ENCODE measurements at places on chromosomes 2 and 18.
A peak's percentile ranks its signal among the peaks of the same experiment; 100 is the strongest.

- no peak for DNase-seq
These were observed 95.1 kb upstream of the LCLAT1 start for GRCh38 chr2:30351949-30352348.

DNA sequence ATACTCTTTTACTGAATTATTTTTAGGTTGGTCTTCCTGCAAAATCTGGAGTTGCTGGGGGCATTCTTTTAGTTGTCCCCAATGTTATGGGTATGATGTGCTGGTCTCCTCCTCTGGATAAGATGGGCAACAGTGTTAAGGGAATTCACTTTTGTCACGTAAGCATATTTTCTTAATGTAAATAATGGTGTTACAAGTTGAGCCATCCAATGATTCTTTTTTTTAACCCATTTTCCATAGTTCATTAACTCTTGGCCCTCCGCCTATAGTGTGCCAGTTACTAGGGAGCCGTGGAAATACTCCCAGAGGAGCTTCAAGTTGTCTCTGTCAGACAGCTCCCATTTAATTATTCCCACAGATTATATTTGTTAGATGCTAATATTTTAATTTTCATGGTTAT, 49.8 kb downstream of the GLS start:
- DNase-seq, result no peak

DNA sequence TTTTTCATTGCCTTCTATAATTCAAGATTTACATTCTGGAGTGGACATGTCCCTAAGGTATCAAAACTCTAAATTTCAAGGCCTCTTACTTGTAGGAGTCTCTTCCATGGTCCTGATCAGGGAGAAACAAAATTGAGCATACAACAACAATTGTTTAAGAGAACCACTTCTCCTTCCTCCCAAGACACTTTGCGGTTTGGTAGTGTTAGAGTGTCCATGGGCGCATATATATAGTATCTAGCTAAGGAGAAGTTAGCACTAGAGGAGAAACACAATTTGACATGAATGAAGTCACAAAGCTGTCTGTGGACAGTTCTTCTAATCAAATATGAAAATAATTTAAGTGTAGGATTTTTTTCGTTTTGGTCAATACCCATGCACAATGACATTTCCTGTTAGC, 349.1 kb upstream of the MAP2 start:
- no peak for DNase-seq

GRCh38 chr2:28399289-28399688, 6.6 kb downstream of the FOSL2 start:
- no peak for DNase-seq

DNA sequence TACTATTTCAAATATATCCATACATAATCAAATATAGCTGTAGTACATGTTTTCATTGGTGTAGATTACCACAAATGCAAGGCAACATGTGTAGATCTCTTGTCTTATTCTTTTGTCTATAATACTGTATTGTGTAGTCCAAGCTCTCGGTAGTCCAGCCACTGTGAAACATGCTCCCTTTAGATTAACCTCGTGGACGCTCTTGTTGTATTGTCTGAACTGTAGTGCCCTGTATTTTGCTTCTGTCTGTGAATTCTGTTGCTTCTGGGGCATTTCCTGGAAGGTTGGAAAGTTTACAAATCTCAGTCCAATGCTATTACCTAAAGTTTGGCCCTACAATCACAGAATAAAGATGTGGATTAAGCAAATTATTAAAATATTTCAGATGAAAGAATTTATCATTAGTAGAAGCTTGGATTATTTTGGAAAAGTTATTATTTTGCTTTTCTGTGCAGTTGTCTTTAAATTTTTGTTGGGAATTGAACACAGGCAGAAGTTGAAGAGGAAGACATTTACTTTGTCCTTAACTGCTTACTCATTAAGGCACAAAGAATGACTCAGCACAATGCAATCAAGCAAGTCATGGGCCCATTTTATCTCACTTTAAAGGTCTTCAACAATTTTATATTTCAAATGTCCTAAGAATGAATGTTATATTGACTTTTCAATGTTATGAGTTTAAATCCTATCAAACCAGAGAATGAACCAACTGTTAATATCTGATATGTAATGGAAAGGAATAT, 103.4 kb upstream of the CAVIN2 start:
- DNase-seq, result no peak

GRCh38 chr2:237878-238277, 26.0 kb downstream of the SH3YL1 start:
- no peak for DNase-seq

- no peak for DNase-seq
These were observed 35.2 kb upstream of the SNED1 start for GRCh38 chr2:240963065-240963867.

GRCh38 chr18:80105369-80106167, 3.5 kb upstream of the ADNP2 start:
- DNase-seq, result no peak

DNA sequence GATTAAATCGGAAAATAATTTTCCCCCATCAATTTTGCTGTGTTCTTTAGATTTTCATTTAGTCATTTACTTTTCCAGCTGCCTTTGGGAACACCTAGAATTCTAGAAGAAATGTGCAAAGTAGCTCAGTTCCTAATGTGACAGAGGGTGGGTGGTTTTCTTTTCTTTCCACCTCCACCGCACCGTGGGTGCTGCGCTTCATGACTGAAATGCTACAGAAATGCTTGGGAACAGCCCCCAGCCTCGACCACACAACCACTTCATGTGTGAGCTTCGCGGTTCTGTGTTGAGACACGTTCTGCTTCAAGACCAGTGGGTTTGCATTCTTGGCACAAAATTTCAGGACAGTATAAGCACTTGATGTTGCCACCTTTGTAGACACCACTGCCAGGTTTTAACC, 30.9 kb downstream of the E2F6 start:
- DNase-seq, result no peak

DNA sequence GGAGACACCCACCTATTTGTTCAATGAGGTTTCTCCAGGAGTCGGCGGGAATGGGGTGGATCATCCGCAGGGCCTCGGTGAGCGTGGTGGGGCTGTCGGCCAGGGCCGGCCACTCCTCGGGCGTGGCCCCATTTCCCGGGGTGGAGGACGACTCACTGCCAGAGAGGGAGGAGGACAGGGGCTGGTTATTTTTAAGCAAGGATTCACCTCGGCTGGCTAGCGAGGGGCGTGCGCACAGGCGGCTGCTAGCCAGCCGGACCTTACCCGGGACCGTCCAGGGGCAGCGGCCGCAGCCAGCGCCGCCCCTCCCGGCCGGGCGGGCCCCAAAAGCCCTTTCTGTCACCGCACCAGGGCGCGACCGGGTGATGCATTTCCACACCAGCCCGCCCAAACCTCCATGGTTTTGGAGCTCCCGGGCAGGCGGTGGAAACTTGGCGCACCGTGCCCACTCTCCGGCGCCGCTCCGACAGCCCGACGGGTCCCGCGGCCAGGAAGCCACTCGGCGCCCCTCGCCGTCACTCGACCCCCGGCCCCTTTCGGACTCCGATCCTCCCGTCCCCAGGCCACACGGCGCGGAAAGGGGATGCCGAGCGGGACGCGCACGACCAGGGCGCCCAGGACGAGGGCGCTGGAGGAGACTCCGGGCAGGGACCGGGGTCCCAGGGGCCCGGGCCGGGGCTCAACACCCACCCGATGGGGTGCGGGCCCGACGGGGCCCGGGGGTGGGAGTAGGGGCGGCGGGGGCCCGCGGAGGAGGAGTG, 57.1 kb downstream of the SNORC start:
- peak; percentile 63 for DNase-seq

DNA sequence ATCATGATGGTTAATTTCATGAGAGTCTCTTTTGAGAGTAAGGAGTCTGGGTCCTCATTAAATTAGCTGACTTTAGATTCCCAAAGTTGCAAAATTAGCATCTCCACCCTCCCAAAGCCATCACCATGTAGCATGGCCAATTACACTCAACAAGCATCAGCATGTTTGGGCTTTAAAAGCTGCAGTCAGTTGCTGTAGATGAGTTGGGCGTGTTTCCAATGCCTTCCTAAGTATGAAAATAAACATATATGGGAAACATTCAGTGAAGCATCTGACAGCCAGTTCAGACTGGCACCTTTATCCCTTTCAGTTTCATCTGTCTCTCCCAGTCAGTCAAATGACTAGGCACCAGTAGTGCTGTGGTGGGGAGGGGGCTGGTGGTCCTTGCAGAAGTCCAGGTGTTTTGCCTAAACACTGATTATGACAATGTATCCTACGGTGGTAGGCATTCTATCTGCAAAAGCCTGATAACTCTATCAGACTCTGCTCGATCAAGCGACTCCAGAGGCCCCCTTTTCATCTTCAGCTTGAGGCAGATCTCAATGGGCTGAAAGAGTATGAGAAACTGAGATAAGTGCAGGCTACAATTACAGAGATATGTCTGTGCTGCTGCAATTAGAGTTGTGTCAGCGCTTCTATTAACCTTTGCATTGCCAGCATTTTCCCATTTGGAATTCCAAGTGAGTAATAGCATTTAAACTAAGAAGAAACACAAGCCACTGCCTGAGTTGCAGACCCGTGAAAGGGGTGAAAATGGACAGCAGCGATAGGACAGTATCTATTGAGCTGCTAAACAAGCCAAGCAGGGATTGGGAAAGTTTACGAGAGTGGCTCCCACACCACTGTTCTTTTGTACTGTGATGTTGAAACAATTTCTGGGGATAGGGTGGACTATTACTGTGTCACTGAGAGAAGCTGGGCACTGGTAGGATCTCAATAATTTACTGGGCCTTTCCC, 67.3 kb upstream of the SPOPL start:
- no peak for DNase-seq

DNA sequence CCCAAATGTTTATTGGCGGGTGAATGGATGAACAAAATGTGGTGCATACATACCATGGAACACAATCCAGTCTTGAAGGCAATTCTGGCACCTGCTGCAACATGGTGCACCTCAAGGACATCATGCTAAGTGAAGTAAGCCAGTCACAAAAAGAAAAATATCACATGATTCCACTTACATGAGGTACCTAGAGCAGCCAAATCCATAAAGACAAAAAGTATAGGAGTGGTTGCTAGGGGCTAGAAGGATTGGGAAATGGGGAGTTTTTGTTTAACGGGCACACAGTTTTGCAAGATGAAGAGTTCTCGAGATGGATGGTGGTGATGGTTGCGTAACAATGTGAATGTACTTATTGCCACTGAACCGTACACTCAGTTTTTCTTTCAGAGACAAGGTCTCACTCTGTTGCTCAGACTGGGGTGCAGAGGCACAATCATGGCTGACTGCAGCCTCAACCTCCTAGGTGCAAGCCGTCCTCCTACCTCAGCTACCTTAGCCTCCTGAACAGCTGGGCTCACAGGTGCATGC, 90.9 kb upstream of the CERS6 start:
- no peak for DNase-seq

DNA sequence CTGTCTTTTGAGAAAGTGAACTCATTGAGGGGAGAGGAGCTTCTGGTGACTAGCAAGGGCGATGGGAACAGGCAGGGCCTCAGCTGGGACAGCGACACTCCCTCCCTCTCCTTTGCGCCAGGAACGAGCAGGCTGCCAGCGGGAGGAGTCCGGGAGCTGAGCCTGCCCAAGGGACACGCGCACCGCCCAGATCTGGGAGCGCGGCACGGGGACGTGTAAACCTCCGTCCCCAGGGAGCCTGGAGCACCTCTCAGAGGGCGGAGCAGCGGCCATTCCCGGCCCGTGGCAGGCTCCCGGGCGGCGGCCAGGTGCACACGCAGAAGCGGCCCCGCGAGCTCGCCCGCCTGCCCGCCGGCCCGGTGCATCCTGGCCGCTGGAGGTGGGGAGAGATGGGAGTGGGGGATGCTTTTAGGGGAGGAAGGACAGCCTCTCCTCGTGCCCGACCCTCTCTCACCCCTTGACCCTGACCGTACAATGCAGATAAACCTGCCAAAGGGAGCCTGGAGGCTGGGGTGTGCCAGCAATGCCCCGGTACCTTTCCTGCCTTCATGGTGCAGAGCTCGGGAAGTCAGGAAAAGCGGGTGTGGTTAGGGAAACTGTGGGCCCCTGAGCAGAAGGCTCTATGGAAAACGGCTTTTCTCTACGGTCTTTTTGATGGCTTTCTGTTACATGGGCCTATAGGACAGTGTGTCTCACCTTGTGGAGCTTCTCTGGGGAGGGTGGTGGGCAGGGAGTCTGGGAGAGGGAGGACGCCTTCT, 2.2 kb downstream of the AQP4 start:
- no peak for DNase-seq

DNA sequence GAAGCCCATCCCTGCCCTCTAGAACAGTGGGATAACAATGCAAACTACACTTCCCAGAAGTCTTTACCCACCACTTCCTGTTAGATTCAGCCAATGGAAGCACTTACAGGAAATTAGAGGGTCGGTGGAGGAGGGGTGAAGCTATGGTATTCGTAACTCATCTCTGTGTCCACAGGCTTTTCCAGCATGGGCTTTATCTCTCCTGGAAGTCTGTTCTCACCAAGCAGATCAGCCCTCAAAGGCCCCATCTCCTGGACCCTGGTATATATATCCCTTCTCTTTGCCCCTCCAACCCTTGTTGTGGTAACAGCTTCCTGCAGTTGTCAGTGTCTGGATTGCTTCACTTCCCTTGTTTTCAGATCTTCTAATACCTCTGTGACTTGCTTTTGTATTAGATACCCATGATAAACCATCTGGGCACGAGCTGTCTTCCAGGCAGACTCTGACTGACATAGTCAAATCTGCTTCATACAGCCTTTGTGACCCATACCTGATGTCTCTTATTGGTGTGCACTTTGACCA, 475.0 kb upstream of the POU3F3 start:
- peak; percentile 64 for DNase-seq

- no peak for DNase-seq
These were observed 101.8 kb upstream of the ARL5A start for GRCh38 chr2:151930042-151930441.

DNA sequence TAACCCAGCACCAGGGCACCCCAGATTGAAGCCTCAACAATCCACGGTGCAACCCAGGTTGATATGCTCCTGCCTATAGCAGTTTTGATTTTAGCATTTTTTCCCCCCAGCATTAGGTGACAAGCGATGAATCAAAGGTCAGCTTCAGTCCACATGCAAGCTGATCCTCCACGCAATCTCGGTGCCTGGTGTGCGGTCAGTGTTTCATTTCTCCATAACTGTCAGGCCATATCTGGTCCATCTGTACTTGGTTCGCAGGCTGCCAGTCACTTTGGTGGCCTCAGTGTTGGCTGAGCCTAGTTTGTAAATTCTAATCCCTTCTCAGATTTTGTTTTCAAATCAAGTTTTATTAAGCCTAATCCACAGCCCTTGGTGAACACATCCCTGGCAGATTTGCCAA, 30.2 kb downstream of the KCNG3 start:
- no peak for DNase-seq

- DNase-seq, result no peak
These were observed 341.1 kb downstream of the BCL11A start for GRCh38 chr2:60212181-60212945.

Data from AG08395 (cell line).